ENCODE measurements at places on chromosomes 6 and 20. TPM values are rescaled to one million over a fixed set of nuclear protein-coding genes. Genes with fewer than 3 reads are reported as not detected.

Gene DDAH2
- 3.8 TPM for total RNA-seq

Gene IL20RA
- not detected for total RNA-seq

Gene BTN1A1
- 0.14 TPM for total RNA-seq

GRCh38 chr20:37282556-37282955 lies 6.9 kb upstream of the MANBAL start:
- no peak for DNase-seq

DNA sequence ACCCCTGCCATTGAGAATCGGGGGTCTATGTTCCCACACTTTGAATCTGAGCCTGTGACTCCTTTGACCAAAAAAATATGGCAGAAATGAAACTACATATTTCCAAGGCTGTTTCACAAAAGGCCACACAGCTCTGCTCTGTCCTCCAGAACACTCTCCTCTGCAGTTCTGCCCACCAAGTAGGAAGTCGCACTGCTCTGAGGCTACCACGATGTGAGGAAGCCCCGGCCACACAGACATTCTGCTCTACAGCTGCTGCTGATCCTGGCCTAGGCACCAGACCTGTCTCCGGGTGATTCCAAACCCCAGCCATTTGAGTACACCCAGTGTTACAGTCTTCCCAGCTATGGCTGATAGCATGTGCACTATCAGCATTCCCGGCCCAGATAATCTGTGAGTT lies 85.1 kb downstream of the LYRM4 start:
- DNase-seq = no peak

DNA sequence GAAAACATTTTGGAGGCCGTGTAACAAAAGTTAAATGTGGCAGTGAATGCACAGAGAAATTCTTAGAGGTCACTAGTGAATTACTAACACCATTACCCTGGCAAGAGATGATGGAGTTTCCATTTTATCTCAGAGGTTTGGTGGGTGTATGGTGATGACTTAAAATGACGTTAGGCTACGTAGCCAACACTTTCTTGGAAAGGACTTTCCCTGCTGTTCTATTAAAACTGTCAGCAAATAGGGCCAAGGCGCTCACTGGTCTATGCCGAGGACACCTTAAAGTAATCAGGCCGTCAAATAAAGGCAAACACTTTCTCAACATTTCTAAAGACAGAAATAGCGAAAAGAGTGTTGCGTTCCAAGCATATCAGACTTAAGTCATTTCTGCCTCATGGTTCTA lies 160.8 kb downstream of the GMPR start:
- DNase-seq = no peak

DNA sequence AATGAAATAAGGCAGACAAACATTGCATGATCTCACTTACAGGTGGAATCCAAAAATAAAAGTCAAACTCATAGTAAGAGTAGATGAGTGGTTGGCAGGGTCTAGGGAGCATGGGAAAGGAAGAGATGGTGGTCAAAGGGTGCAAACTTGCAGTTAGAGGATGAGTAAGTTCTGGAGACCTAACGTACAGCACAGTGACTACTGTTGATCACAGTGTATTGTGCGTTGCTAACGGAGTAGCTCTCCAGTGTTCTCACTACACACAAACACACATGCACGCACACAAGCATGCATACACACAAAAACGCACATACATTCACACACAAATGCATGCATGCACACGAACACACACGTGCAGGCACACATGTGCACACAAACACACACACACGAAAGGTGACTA lies 54.9 kb downstream of the LY86 start:
- DNase-seq = no peak

- DNase-seq = no peak
Observed at GRCh38 chr6:105797983-105798453, 288.1 kb upstream of the PRDM1 start.

- DNase-seq = no peak
Observed at GRCh38 chr6:38476141-38476540, 163.6 kb downstream of the BTBD9 start.

DNA sequence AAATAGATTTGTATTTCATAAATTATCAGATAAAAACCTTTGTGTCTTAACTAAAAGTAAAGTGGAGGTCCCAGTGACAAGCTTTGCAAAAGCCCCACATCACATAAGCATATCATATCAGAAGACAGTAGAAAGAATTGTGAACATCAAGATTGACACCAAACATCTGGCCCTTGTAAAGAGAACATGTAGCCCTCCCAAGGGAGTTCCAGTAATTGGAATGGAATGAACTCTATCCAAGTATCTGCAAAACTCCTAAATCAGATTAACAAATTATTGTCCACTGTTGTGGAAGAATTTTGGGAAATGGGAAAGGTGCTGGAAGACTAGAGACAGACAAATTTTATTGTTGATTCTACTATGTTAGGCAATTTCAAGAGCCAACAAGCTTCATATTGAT lies 268.8 kb downstream of the KCNQ5 start:
- DNase-seq = no peak

- DNase-seq = no peak
Observed at GRCh38 chr6:81744131-81744530, 8.3 kb downstream of the TENT5A start.
